Foreskin fibroblast (primary cell): ENCODE measurements at places on chromosomes 3 and 15.

DNA sequence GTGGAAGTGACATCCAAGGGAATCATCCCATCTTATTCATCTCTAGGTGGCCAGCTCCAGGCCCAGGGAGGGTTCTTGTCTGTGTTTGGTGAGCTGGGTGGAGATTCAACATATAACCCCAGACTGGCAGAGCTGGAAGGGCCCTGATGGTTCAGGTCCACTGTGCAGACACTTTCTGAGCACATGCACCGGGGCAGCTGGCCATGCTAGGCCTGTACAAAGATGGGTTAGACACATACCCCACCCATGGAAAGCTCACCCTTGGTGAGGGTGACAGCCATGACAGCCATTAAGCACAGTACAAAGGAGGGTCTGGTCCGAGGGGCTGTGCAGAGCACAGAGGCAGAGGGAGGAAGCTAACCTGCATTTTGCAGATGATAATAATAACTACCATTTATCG lies 100.4 kb downstream of the CORO2B start:
- no peak for DNase-seq

GRCh38 chr3:129672412-129672811 lies 65.9 kb upstream of the PLXND1 start:
- DNase-seq: no peak

GRCh38 chr3:105093371-105094252 lies 273.1 kb upstream of the ALCAM start:
- DNase-seq: no peak

GRCh38 chr3:186896875-186897274 lies 33.5 kb upstream of the ST6GAL1 start:
- no peak for DNase-seq

DNA sequence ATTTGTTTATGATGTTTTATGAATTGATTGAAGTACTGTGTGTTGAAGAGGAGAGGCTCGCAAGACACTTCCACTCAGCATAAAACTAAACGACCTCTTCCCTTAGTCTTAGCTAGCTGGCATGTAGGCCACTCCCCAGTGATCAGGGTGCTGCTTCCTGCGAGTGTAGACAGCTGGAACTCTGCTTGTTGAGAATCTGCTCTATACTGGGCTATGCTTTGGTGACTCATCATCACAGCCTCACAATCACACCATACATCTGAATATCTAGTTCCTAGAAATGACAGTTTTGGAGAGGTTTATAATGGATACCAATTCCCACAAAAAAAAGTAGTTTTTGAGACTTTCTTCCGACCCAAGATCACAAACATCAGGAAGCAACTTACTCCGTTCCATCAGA lies 1.5 kb upstream of the SLC24A5 start:
- no peak for DNase-seq

- no peak for DNase-seq
These were observed 19.6 kb downstream of the CSRNP1 start for GRCh38 chr3:39133822-39134221.
